ENCODE measurements at places on chromosomes 3 and 15.

DNA sequence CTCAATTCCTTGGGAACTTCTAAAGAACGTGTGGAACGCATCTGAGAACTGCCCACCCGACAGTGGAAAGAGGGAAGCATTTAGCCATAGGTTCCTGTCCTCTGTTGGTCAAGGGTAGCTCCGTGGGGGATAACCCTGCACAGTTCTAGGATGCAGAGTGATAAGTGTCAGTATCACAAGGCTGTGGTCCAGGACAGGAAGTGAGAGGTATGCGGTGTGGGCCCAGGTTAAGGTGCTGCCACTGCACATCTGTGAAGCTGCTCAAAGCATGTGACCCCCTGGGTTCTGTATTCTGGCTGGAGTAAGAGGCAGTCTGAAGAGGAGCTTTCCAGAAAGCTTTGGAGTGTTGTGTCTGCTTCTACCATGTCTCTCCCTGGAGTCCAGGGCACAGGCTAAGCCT lies 51.7 kb upstream of the HES1 start:
- DNase-seq: no peak

- DNase-seq: no peak
Observed at GRCh38 chr15:63677778-63678177, 80.6 kb downstream of the FBXL22 start.

DNA sequence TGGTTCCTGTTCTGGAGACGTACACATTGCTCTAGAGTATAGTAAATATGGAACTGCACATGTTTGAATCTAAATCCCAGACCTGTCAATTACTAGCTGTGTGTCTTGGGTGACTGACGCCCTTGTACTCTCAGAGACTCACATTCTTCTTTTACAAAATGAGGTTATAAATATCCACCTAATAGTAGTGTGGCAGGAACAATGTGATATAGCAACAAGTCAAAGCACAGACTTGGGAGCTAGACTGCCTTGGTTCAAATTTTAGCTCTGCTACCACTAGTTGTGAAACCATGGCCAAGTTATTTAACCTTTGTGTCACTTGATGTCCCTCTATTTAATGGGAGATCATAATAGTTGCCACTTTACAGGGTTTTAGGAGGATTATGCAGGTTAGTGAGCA lies 245.6 kb downstream of the CPNE4 start:
- no peak for DNase-seq

GRCh38 chr15:79065706-79066376 lies 24.7 kb downstream of the RASGRF1 start:
- no peak for DNase-seq

DNA sequence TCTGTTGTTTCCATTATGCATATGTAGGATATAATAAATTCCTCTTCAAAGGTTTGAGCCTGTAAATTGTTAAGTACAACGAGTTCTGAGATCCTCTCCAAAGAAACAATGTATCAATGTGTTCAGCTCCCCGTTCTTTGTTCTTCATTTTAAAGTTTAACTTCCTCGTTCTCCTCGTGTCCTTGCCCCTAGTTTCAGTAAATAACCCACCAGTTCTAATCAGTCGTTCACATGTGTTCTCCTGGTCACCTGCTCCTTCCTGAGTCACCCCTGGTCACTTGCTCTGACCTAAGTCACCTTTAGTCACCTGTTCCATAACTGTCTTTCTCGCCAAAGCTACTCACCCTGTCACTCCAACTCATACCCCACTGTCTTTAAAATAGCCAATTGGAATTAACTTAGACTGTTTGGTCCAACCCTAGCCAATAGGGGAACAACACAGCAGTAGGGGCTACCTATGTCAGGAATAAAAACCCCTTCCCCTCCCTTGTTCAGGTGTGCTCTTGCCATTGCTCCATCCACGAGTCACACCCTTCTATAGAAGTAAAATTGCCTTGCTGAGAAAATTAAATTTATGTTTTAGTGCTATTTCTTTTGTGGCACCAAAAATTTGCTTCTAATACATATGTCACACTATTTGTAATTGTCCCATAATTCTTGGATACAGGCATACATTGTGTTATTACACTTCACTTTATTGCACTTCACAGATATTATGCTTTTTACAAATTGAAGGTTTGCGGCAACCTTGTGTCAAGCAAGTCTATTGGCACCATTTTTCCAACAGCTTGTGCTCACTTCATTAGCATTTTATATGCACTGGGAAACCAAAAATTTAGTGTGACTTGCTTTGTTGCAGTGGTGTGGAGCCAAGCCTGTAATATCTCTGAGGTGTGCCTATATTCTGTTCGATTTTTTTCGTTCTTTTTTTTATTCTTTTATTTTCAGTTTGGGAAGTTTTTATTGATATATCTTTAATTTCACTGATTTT lies 15.3 kb upstream of the MCF2L2 start:
- no peak for DNase-seq

DNA sequence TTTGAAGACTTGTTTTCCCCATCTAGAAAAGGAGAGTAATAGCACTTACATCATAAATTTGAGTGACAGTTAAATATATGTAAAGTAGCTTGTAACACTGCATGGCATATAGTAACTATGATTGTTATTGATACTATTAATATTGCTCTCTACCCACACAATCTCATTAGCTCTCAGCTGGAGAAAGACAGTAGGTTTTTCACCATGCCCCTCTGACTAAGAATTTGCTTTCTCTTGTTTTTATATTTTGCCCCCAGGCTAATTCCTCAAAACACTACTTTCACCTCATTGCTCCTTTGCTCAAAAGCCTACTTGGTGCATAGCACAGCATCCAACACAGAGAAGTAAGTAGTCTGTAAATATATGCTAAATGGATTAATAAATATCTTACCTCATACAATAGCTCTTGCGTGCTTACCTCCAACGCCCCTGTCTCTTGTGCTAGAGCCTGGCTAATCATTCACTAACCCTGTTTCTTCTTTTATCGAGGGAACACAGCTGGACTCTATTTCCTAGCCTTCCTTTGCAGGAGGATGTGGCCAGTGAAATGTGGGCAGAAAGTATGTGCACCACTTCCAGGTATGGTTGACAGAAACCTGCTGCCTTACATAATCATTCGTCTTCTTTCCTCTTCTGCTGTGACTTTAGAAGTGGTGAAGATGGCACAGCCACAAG lies 190.0 kb downstream of the PLCH1 start:
- peak; percentile 91 for DNase-seq

GRCh38 chr3:168161696-168162095 lies 66.0 kb upstream of the GOLIM4 start:
- no peak for DNase-seq

GRCh38 chr3:149519912-149520311 lies 45.4 kb downstream of the TM4SF4 start:
- no peak for DNase-seq

- DNase-seq: no peak
Observed at GRCh38 chr3:177145381-177145780, 51.9 kb downstream of the TBL1XR1 start.

DNA sequence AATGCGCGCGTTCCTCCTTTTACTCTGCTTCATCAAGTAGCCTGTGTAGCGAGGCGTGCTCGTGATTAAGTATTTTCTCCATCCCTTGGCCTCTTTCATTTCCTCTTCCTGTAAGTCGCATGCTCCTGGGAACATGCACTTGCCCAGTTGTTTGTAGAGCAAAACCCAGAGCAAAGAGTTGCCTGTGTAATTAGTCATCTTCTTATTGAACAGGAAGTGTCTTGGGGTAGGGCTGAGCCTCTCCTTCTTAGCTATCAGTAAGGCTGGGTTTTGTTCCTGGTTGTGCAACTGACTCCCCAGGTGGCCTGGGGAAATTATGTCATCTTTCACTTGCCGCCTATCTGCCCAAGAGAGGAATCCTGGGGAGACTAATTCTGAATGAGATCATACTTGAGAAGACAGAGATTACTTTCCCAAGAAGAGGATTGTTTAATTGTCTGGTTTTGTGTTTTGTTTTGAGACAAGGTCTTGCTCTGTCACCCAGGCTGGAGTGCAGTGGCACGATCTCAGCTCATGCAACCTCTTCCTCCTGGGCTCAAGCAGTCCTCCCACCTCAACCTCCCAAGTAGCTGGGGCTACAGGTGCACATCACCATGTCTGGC lies 14.9 kb downstream of the LIPH start:
- DNase-seq: peak; percentile 96

- DNase-seq: no peak
Observed at GRCh38 chr3:112802338-112802737, 44.3 kb downstream of the CD200R1L start.

GRCh38 chr3:51371943-51372557 lies 13.0 kb upstream of the MANF start:
- DNase-seq: peak; percentile 49

GRCh38 chr3:50388016-50388719 lies 28.8 kb upstream of the TMEM115 start:
- DNase-seq: no peak

DNA sequence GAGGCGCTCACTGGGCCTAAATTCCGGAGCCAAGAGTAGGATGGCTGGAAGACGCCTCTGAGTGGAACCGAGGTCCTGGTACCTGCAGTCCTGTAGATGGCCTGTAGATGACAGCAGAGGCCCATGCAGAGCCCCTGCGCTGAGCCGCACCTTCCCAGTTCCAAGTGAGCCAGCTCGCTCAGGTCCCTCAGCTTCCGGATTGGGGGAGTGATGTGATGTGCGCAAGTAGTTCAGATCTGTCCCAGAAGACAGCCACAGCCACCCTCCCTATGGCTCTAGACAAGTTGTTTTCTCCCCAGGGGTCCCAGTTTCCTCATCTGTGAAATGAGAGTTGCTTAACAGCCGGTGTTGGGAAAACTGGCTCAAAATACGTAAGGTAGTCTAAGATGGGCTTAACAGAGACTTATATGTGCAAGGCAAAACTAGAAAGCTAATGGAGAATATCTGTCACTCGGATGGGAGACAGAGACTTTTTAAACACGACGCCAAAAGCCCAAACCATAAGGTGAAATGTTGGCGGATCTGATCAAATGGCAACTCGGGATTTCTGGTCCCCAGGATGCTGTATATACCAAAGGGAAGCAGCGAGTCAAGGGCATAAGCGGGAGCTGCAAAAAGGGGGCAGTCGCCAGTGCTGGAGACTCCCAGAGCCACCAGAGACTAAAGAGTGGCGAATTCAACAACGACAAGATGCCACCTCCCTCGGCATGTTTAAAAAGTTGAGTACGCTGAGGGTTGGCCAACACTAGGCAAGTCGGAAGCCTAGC lies 765 bp upstream of the MAPKAPK3 start:
- DNase-seq: peak; percentile 72

- DNase-seq: no peak
Observed at GRCh38 chr3:129276385-129276784, 2.3 kb upstream of the HMCES start.

- no peak for DNase-seq
Observed at GRCh38 chr3:142576792-142577191, 1.7 kb downstream of the ATR start.

DNA sequence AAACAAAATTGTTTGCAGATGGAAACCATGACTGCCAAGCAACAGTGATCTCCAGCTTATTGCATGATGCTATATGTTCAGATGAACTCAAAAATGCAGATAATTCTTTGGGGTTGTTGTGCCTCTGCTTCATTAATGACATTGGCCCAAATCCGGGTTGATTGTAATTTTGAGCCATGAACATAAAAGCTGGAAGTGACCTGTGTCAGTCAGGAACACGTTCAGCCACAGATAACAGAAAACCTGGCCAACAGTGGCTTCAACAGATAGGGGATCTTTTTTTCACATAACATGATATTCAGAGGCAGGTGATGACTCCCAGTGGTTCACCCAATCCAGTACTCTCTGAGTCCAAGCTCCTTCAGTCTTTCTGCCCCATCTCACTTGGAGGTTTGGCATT lies 76.9 kb upstream of the EIF1B start:
- DNase-seq: no peak

DNA sequence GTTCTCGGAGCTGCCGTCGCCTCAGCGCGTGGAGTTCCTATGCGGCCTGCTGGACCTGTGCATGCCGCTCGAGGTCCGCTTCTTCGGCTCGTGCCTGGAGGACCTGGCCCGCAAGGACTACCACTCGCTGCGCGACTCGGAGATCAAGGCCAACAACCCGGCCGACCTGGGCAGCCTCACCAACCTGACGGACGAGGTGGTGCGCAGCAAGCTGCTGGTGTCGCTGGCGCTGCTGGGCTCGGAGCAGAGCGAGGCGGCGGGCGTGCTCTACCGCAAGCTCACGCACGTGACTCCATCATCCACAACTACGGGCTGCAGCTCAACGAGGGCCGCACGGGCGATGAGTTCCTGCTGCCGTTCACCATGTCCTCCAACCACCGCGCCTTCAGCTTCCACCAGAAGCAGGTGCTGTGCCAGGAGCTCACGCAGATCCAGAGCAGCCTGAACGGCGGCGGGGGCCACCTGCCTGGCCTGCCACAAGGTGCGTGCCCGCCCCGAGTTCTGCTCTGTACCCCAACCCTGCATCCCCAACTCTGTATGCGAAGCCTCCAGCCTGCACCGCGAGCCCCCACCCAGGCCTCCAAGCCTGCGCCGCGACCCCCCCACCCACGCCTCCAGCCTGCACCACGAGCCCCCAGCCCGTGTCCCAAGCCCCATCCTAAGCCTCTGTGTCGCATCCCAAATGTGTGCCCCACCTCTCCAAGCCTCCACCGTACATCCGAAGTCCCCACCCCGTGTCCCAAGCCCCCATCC lies 178.2 kb downstream of the OR4M2 start:
- no peak for DNase-seq

DNA sequence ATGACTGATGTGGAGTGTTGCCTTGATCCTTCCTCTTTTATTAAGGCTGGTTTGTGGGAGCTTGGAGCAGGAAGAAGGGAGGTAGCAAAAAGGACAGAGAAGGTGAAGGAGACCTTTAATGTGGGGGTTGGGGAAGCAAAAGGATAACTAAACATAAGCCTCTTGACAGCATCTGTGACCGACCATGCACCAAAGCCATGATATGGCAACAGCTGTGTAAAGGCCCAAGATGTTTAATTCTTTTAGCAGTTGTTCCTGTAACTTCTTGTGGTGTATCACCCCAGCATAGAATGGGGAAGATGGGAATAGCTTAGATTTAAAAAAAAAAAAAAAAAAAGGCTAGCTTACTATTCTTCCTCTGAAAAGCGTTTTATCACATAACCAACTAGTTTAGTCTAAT lies 194.7 kb downstream of the KLHL25 start:
- DNase-seq: no peak

DNA sequence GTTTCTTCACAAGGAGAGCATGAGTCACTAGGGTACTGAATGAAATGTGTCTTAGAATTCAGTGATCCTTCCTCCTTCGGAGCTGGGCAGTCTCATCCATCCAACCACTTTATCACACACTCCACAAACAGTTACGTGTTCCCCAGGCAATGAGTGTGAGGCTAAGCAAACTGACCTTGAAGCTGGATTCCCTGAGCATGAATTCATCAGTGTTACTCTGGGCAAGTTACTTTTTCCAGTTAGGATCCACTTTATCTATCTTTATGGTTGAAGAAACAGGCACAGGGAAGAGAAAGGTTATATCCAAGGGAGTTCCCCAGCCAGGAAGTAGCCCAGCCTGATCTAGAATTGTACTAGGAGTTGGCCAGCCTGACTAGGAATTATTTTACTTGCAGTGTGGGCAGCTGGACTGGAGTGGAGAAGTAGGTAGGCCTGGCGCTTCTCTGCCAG lies 17.1 kb upstream of the GCNT3 start:
- DNase-seq: peak; percentile 100

Data from kidney glomerular epithelial cell (primary cell).